ENCODE measurements at places on chromosomes 3 and 15.

DNA sequence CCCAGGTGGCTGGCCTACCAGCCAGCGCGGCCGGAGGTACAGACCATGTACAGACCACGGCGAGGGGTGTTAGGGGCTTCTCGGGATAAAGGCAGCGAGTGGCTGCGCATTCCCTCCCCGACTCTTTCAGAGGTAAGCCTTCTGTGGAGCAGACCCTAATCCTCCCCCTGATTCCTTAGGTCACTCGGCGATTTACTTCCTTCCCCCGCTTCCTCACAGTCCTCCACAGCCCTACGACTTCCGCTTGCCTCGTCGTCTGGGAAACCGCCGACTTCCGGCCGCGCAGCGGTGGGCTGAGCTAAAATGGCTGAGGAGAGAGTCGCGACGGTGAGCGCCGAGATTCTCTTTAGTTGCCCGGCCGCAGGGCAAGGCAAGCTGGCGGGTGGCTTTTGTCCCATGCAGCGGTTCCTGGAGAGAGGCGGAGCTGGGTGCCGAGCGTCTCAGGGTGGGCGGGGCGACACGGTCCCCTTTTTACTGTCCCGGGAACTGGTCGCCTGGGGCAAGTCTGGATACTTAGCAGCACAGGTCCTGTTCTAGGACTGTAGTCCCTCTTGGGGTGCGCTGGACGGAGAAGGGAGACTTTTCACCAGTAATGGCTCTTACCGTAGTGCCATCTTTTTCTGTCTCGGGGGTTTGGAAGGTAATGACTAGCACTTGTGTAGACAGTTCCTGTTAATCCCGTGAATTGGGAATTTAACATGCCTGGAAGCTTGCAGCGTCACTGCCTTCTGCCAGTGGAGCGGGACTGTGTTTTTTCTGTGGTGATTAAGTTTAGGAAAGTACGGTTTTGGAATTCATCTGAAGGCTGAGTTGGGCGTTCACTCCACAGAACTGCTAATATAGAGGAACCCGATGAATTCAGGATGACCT lies at the start of the genes BBS4 and HIGD2B:
Gene BBS4 (plus strand): TSS at position 283 of the 870 bp plus-strand sequence. CDS start 21 bp downstream, at position 304.
Gene HIGD2B (minus strand): TSS at position 258 of the 870 bp plus-strand sequence. CDS start 9,808 bp downstream, outside the sequence.
- peak; percentile 59 for DNase-seq

GRCh38 chr3:175304404-175304803 lies 445.3 kb downstream of the NAALADL2 start:
- no peak for DNase-seq

- no peak for DNase-seq
These were observed 9.4 kb downstream of the IGSF11 start for GRCh38 chr3:119025171-119025795.

DNA sequence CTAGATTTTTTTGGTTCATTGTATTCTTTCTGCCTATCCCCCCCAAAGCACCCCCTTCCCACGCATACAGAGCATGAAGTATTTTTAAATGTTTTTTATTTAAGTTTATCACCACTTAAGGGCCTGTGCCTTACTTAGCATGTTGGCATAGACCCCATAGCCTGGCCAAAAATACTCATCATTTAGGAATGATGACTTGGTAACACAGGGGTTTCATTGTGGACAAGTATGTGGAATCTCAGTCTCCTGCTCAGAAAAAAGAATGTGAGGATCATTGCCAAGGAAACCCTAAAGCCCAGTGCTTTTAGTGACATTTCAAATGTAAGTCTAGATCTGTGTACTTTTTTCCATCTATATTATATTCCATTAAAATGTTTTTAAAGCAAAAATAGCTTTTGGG lies 146.3 kb downstream of the ALCAM start:
- DNase-seq: no peak

GRCh38 chr3:183490653-183491052 lies 62.2 kb upstream of the MCF2L2 start:
- DNase-seq: no peak

- no peak for DNase-seq
These were observed 149.7 kb downstream of the RBMS3 start for GRCh38 chr3:29430558-29430971.

- DNase-seq: no peak
These were observed 144.1 kb downstream of the RORA start for GRCh38 chr15:61084944-61085367.

DNA sequence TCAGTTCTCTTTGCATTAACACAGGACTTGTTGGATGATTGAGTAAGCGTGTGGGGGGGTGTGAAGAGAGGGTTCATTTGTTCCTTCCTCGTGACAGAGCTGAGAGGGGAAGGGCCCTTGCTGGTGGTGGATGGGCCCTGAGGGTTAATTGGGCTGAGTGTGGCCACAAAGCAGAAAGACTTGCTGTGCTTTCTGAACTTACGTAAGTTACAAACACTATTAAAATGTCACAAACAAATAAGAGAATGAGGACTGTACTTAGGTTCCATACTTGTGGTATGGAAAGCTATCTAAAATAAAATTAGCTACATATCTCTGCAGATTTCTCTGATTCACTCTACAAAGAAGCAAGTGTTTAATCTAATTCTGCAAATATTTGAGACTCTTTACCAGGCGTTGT lies 231.3 kb downstream of the LPP start:
- no peak for DNase-seq

GRCh38 chr15:51342227-51342999 lies 958 bp downstream of the GLDN start:
- no peak for DNase-seq

GRCh38 chr3:35777563-35778554 lies 138.5 kb downstream of the ARPP21 start:
- no peak for DNase-seq

DNA sequence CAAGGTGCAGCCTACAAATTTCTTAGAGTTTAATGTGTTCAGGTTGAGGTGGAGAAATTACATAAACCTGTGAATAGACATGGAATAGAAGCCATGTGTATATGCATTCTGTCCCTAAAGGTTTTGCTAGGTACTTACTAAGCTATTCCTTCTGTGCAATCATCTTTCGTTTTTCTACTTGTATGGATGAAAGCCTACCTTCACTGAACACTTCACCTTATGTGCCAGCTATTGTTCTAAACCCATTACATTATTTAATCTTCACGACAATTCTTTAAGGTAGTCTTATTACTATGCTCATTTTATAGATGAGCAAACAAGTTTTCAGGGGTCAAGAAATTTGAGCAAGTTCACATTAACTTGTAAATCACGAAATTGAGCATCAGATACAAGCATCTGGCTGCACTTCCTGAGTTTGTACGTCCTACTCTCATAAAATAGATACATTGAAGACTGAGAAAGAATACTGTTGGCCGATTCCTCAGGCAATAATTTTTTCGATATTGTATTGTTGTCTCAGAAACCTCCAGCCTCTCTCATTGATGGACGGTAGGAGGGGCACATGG lies 635 bp upstream of the RCN2 start:
- no peak for DNase-seq

DNA sequence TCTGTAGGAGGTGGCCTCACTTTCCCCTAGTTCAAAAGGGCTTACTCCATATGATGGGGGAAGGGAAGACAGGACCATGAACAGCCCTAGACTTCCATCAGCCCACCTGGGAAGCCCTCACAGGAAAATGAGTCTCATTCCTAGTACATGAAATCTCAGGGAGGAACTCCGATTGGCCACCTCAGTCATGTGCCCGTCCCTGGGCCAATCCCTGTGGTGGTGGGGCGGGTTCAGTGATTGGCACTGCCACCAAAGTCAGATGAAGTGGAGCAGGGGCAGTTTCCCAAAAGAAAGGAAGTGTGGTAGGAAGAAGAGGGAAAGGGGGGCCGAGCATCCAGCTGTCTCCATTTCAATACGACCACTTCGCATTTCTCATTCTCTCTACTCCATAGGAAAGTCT lies 25.9 kb upstream of the GP9 start:
- no peak for DNase-seq

GRCh38 chr3:16896094-16896627 lies 11.4 kb downstream of the PLCL2 start:
- DNase-seq: no peak

- DNase-seq: no peak
These were observed 1062.2 kb upstream of the EPHA6 start for GRCh38 chr3:95752199-95752598.

DNA sequence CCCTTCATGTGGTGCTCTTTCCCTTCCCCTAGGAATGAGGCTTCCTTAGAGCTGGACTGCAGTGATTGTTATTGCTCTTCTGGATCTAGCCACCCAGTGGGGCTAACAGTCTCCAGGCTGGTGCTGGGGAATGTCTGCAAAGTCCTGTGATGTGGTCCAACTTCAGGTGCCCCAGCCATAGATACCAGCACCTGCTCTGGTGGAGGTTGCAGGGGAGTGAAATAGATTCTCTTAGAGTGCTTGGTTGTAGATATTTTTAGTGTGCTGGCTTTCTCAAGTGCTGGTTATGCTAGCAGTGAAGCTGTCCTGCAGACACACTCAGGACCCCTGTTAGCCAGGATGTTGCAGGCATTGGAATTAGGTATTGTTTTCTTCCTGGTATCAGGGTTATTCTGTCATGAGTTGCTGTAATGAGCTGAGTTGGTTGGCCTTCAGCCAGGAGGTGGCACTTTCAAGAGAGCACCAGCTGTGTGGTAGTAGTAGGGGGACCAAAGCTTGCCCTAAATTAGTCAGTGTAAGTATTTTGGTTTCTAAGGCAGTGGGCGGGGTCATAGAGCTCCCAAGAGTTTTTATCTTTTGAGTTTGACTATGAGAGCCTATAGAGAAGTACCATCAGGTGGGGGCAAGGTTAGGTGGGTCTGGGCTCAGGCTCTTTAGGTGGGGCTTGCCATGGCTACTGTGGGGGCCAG lies 317.5 kb upstream of the SGO1 start:
- no peak for DNase-seq

DNA sequence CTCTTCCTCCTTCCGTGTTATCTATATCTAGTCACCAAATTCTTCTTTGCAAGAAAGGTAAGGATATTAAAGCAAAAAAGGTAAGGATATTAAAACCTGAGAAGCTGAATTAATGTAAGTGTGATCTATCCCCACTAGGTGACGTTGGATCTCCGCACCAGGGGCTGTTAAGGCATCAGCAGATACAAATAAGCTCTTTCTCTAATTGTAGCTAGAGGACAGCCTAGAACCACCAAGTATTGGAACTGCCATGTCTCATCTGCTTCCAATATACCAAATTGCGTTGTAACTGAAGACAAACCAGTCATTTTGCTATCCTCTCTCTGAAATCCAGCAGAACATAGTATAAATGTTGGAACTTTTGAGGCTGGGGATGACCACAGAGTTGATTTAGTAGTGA lies 471.2 kb upstream of the TGFBR2 start:
- no peak for DNase-seq

GRCh38 chr3:130117933-130118332 lies 36.3 kb downstream of the ALG1L2 start:
- no peak for DNase-seq

Measured in stimulated activated CD4-positive, alpha-beta T cell treated with anti-CD3 and anti-CD28 coated beads, Interleukin-1b, Interleukin-23, amount 100 ng/mL, for 1 hour (primary cell).